ENCODE measurements at places on chromosomes 13 and 19.

DNA sequence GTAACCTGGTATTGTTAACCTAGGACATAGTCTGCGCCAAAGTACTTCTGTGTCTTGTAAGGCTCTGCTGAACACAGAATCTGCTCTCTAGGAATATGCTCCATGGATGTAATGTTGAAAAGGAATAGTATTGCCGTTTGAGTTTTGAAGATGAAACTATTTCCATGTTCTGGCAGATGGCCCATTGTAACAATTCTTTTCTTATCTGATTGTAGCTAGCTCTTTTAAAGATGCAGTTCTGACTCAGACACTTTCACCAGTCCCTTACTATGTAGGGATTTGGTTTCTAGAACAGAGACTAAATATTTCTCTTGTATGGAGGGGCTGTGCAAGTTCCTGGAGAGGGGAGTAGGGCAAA lies 185.6 kb downstream of the MTUS2 start:
- no peak for DNase-seq

GRCh38 chr13:27622881-27623280 lies 1.2 kb downstream of the POLR1D start:
- DNase-seq = no peak

DNA sequence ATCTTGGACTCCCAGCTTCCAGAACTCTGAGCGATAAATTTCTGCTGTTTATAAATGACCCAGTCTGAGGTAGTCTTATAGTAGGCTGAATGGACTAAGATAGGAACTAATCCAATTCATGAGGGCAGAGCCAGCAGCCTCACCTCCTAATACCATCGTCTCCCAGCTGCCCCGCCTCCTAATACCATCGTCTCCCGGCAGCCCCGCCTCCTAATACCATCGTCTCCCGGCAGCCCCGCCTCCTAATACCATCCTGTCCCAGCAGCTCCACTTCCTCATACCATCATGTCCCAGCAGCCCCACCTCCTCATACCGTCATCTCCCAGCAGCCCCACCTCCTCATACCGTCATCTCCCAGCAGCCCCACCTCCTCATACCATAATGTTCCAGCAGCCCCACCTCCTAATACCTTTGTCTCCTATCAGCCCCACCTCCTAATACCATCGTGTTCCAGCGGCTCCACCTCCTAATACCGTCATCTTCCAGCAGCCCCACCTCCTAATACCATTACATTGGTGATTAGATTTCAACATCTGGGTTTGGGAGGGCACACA lies 2.4 kb upstream of the ARGLU1 start:
- peak; percentile 24 for DNase-seq

- DNase-seq = no peak
Measured at GRCh38 chr13:85197431-85197830, 601.8 kb downstream of the SLITRK6 start.

Measured in activated T-helper 1 cell treated with anti-CD3 and anti-CD28 coated beads, Interleukin-2, amount 50 U/mL, for 16 hours (primary cell).